ENCODE measurements at places on chromosomes 2 and 18. TPM values are rescaled to one million over a fixed set of nuclear protein-coding genes. Genes with fewer than 3 reads are reported as not detected.

Gene FIGN
- total RNA-seq, result 9.0 TPM

Gene ARHGAP15
- not detected for total RNA-seq

Gene CAPG
- total RNA-seq, result 188 TPM

DNA sequence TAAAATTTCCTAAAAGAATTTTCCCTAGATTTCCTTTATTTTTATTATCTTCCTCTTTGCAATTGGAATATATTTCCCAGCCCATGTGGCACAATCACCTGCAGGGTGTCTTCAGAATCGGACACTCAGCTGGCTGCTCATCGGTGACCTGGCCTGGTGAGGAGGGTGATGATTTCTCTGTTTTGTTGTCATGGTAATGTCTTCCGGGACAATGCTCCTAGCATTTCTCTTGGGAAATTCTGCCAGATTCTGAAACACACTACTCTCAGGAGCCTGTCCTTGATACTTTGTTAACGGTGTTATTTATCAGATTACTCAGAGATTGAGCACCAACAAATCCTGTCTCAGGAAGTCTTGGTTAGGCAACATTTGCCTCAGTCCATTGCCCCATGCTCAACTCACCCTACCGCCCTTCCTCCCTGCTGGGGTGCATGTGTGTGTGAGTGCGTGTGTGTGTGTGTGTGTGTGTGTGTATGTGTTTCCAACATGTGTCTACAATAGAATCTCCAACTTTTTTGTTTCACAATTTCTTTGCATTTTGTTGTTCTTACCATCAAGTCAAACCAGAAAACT is 70.3 kb downstream of the MYT1L start:
- no peaks in the 10 kb centered on the region for H3K4me1 ChIP-seq
- DNase-seq, result peak; percentile 3
- no peak overlapping the region for H3K27ac ChIP-seq
- no peaks in the 10 kb centered on the region for H3K36me3 ChIP-seq

Gene PARD6G
- 8.2 TPM for total RNA-seq

DNA sequence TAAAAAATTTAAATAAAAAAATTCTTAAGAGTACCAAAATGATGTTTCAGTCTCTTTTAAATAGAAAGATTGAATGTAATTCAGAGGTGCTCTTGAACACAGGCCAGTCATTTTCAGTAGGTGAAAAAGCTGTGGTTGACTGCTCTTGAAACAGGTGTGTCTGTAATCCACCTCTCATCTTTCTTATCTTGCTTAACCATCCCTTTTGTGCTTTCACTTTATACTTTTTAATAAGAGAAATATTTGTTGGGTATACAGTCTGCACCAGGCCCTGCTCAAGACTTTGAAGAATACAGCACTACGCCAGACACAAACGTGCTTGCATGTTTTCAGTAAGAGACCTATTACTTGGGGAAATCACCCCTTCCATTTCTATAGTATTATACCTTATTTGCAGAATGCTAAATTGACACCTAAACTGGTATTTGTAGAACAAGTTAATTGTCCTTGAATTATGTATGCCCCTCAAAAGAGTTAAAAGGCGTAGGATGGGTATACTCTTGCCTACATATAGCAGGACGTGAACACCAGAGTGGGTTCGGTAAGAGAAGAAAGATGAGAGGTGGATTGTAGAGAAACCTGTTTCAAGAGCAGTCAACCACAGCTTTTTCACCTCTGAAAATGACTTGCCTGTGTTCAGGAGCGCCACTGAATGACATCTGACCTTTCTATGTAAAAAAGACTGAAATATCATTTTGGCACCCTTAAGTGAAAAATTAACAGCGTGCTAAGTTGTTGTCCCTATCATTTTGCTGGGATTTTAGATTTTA is 4.0 kb upstream of the RTN4 start:
- no peak overlapping the region for H3K4me3 ChIP-seq
- H3K27ac ChIP-seq, result no peak overlapping the region
- H3K36me3 ChIP-seq, result peaks cover 14% of the 10 kb centered on the region
- H3K27me3 ChIP-seq, result no peaks in the 10 kb centered on the region

DNA sequence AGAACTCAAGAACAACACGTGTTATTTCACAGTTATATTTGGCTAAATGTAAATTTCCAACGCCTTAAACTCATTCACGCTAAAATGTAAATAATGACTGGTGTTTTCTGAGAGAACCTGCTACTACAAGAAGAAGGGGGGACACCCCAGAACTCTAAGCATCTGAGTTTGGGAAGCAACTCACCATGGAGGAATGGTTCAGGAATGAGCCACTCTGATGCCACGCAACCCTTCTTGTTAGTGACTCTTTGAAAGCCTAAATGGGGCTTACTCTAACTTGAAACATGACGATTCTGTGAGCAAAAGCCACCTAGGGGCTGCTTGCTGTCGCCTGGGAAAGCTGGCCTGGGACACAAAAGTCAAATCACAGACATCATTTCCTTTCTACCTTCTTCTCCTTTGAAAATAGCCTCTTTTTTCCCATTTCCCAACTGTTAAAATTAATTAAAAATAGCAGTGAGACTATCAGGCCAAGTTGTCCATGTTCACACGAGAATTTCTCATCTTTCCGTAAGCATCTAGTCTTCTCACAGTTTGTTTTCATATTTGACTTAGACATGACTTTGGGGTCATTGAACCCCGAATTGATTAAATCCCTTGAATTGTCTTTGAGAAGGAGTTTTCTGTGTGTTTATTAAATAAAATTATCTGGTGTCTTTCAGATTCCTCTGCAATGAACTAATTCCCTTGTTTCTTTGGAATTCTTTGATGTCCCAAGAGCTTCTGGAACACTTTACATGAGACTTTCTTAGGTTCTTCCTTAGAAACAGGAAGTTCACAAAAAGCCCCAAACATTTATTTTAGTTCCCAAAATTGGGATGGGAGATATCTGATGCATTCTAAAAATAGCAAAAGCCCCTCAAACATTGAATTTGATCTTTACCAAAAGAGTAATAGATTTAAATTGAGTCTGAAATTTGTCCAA is 75.5 kb upstream of the CABLES1 start:
- H3K27ac ChIP-seq, result no peak overlapping the region
- H3K36me3 ChIP-seq, result no peaks in the 10 kb centered on the region
- H3K4me1 ChIP-seq, result no peaks in the 10 kb centered on the region
- H3K27me3 ChIP-seq, result peaks cover 12% of the 10 kb centered on the region
- DNase-seq, result no peak

DNA sequence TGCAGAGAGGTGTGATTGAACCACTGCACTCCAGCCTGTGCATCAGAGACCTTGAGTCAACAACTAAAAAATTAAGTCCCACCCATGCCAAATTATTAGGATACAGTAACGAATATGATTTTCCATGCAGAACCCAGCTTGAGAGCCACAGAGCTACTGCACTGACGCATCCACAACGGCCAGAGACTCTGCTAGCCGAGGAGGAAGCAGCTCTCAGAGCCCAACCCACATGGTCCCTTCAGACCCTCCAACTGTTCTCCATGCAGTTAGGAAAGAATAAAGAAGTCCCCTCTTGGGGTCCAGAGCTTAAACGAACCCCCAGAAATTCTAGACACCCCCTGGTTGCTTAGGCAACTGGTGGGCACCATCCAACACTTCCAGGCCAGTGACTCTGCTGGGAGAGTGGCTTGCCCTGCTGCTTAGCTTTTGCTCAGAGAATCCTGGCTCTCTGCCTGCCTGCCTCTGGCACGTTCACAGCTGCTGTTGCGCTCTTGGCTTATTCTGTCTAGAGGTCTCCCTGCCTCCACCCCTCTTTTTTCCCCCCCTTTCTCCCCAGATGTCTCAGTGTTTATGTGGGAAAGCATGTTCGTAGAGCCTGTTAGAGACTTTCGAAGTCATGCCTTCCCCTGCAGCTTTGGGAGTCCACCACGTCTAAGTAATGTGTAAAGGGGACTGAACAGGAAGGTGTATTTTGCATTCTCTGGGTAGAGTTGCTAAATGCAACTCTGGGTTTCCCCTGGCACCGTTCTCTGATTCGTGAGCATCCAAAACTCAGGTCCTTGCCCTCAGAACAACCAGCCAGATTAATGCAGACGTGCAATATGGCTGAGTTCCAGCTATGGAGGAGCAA is 26.0 kb upstream of the SP3 start:
- H3K27ac ChIP-seq, result peak overlapping the region; percentile 77
- peak; percentile 75 for DNase-seq
- no peaks in the 10 kb centered on the region for H3K27me3 ChIP-seq

Gene GAREM1
- total RNA-seq, result 21.4 TPM

Gene RAB11FIP5
- 35.6 TPM for total RNA-seq
